ENCODE measurements at places on chromosomes 11 and 22. TPM values are rescaled to one million over a fixed set of nuclear protein-coding genes. Genes with fewer than 3 reads are reported as not detected.

The TMEM138 gene
- 46.3 TPM for total RNA-seq

- DNase-seq: no peak
Measured at GRCh38 chr22:30933457-30933856, 35.1 kb downstream of the MORC2 start.

- DNase-seq: no peak
Measured at GRCh38 chr11:77705195-77705875, 67.7 kb upstream of the CLNS1A start.

GRCh38 chr11:110094298-110095285 lies 1.4 kb downstream of the ZC3H12C start:
- DNase-seq: no peak

GRCh38 chr11:76683161-76684095 lies 12.9 kb upstream of the LRRC32 start:
- DNase-seq: no peak

DNA sequence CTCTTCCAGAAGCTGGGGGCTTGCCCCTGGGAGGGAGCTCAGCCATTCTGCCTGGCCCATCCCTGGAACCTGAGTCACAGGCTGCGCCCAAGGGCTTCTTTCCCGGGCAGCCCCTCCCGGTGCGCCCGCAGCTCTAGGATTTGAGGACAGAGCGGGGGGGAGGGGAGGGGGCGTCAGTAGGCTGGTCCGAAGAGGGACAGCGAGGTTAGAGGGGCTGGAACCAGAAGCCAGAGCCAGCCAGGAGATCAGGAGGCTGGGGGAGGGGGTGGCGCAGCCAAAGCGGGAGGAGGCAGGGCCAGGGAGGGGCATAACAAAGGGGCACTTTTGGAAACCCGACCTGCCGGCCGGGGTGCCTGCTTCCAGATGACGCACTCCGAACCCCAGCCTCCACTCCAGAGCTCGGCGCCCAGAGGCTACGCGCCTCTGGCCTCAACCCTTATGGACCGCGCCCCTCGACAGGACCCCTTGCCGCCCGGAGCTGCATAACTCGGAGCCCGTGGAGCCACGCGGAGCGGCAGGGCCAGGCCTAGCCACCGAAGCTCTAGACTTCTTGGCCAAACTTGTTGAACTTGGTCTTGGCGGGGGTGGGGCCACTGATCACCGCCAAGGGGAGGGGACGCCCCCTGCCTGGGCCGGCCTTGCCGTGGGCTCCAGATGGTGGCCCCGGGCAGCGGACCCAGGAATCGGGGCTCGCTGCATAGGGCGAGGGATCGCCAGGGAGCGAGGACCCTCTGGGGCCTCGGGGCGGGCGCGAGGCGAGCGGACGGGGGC lies 744 bp downstream of the PACSIN3 start:
- peak; percentile 88 for DNase-seq

DNA sequence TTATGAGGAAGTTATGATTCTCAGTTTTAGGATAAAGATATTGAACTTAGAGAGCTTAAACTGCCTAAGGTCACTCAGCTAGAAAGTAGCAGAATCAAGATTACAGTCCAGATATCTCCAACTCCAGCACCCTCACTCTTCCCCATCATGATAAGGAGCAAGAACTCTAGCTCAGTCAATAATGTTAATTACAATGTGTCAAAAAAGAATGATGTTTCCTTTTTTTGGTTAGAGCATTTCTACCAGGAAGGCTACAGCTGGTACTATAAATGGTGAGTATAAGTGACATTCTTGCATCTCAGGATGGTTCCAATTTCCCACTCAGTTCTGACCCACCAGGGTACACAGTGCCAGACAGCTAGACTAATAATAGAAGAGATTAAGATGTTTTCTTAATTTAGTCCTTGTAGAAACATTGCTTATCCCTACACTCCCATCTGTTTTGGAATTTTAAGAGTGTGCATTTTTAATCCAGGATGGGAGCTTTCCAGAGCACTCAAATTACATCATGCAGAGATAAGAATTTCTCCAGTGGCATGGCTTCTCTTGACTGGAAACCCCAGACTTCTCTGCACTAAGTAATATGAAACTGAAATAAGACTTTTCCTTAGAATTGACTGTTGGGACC lies 21.6 kb upstream of the BBOX1 start:
- no peak for DNase-seq

GRCh38 chr11:101745756-101746155 lies 161.9 kb upstream of the TRPC6 start:
- no peak for DNase-seq

GRCh38 chr22:24559471-24559870 lies 3.7 kb downstream of the SNRPD3 start:
- no peak for DNase-seq

The ARHGEF17 gene
- 74.5 TPM for total RNA-seq

GRCh38 chr22:44102856-44103255 lies 77.9 kb upstream of the PARVG start:
- DNase-seq: no peak

GRCh38 chr11:110798201-110798900 lies 86.1 kb upstream of the ARHGAP20 start:
- no peak for DNase-seq
